ENCODE measurements at places on chromosomes 6 and 20. TPM values are rescaled to one million over a fixed set of nuclear protein-coding genes. Genes with fewer than 3 reads are reported as not detected.

RNF39 gene
- not detected for total RNA-seq

SLC22A7 gene
- not detected for total RNA-seq

CTSA gene
- 107 TPM for total RNA-seq

SDC4 gene
- 152 TPM for total RNA-seq
